ENCODE measurements at places on chromosomes 13 and 19.

DNA sequence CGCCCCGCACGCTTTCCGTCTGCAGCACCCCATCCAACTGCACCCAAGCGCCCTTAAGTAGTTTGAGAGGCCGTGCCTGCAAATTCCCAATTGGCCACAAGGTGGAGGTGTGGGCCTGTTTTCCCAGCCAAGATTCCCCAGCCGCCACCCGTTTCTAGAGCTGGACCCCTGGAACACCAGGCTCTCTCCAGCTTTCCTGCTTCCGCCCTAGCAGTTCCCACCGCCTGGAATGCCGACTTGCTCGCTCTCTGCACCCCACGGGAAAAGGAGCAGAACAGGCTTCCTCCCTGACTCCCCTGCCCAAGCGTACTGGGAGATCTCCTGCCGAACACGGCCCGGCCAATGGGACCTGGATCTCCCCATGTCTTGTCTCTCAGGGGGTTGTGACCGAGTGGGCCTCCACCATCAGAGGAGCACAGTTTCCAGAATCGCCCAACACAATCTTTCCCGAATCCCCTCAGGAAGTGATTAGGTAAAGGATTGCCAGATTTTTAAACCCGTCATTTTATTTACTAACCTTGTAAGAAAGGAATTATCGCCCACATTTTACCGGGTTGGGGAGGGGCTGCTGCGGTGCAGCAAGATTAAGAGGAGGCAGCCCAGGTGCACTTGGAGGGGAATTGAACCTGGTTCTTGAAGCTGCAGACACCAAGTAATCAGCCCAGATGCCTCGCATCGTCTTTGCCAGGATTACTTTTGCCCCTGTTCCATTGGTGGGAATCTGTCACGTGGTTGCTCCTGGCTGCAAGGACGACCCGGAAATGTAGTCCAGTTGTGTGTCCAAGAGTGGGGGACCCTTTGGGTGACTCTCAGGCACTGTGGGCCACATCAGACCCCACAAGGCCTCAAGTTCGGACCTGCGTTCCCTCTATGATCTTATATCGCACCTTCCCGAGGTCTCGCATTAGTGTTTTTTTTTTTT, 3.5 kb upstream of the NAPSA start:
- peak; percentile 76 for DNase-seq

- DNase-seq: no peak
These were observed 512.2 kb downstream of the DIAPH3 start for GRCh38 chr13:59651479-59651878.

GRCh38 chr13:42047561-42048341, 697 bp upstream of the DGKH start:
- DNase-seq: peak; percentile 46

DNA sequence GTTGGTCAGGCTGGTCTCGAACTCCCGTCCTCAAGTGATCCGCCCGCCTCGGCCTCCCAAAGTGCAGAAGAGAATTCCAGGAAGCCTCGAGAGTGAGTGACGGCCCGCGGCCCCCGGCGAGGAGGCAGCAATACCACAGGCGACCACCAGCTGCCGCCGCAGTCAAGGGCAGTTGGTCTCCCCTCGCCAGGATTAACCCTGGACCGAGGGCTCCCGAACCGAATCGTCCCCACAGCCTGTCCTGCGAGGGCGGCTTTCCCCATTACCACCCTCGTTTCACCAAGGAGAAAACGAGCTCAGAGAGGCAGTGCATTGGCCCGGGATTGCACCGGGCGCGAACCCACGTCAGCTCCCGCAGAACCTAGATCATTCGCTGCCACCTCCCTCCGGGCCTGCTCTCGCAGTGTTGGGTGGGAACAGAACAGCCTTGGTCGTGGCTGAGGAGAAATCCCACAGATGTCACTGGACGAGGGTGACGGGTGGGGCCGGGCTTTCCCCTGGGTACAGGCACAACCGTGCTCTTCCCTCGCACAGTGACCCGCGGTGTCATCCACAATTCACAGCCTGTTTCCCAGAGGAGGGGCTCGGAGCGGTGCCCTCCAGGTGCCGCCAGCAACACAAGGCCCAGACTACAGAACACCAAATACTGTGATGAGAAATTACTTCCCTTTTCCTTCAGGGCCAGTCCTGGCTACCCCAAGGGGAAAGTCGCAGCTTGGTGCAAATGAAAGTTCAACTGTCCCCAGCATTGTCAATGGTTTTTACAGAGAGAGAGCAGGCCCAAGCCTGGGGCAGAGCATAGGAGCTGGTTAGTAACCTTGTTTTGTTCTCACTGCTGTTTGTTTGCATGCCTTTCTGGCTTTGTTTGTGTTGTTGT, 24.8 kb downstream of the C2CD4C start:
- DNase-seq: no peak

- DNase-seq: no peak
These were observed 9.7 kb downstream of the PALM start for GRCh38 chr19:718251-718951.

GRCh38 chr19:29583196-29583999, 22.7 kb upstream of the POP4 start:
- peak; percentile 36 for DNase-seq

GRCh38 chr19:17555480-17555928, at the start of gene COLGALT1:
Gene COLGALT1 (plus strand): TSS chr19:17555649. CDS start chr19:17555714, 65 bp downstream.
- DNase-seq: peak; percentile 92

GRCh38 chr19:37412700-37413099, 41.8 kb downstream of the ZNF527 start:
- no peak for DNase-seq

DNA sequence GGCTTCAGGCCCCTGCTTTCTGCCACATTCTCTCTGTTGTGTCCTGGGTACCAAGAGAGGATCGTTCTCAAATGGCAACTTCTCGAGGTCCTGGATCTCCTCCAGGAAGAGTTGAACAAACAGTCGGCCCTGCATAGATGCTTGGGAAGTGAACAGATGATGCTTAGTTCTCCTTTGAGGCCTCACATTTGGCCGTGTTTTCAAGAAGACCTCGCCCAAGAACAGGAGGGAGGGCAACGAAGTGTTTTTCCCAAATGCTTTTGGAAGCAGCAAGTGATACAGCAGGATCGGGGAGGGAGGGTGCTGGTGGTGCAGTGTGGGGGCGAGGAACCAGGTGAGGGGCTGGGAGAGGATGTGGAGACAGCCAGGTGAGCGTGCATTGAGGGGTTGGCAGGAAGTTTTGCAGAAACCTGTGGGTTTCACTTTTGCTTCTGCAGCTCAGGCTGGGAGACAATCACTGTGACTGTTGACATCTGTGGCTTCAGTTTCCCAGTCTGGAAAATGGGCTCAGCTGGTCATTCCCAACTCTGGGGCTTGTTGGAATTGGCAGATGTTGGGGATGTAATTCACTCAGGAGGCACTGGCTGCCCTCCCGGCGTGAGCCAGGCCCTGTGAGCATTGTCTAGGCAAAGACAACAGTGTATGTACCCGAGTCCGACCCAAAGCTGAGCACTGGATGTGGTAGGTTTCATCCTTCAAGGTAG, 21.6 kb downstream of the MAST3 start:
- no peak for DNase-seq

GRCh38 chr19:46192992-46193650, 36.4 kb upstream of the IGFL1 start:
- peak; percentile 62 for DNase-seq

GRCh38 chr19:39531834-39532232, 819 bp downstream of the EID2B start:
- no peak for DNase-seq

GRCh38 chr13:50250401-50250800, 235.2 kb downstream of the KCNRG start:
- DNase-seq: no peak

- no peak for DNase-seq
These were observed 8.2 kb downstream of the NDUFA11 start for GRCh38 chr19:5895409-5895808.

- DNase-seq: peak; percentile 34
These were observed 17.0 kb downstream of the HAUS8 start for GRCh38 chr19:17058236-17058635.

DNA sequence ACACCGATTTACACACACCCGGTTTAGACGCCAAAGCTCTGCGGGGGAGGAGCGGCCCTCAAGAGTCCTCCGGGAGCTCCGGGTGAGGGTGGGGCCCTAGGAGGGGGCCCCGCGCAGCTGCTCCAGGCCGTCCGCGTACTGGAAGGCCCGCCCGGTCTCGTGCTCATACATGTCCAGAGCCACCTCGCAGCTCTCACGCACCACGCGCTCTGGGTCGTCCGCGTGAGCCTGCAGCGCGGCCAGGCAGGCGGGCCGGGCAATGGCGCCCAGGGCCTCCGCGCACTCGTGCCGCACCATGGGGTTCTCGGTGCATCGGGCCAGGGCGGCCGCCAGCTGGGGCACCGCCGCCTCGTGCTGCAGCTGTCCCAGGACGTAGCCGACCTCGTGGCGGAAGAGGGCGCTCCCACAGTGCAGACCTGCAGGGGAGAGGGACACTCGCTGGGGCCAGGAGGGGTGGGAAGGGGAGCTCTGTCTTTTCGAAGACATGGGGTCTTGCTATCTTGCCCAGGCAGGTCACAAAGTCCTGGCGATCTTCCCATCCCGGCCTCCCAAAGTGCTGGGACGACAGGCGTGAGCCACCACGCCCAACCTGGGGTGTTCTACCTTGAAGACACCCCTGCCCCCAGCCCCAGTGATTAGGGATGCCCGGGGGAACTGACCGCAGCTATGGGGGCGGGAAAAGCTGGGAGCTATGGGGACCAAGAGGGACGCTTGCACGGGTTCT, 8.3 kb upstream of the SMIM44 start:
- no peak for DNase-seq

DNA sequence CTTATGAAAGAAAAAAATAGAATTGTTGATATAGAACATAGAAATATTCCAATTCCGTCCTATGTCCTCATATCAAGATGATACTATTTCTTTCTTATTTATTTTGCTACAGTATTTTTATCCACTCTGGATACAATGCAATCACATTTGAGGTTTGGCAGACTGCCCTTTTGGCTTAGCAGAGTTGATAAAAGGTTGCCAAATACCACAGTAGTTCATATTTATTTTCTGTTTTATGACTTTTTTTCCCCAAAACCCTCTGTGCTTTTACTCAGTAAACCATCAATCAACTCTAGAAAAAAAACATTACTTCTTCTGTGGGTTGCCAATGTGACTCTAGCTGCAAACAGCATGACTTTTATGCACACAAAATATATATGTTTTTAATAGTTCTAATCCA, 424.5 kb downstream of the PCDH9 start:
- DNase-seq: peak; percentile 21

DNA sequence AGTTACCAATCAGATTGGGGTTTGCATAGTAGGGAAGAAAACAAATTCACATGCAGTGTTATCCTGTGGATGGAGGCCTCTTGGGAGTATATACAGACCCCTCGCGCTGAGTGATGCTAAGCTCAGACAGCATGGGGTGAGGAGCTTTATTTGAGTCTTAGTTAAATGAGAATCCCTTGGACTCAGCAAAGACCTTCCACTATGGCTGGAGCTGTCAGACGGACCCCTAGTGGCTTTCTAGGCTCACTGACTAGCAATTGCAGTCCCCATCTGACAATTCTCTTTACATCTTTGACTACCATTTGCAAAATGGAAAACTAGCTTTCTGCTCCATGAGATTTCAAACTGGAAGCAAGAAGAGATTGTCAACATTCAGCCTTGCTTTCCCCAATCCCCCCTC, 90.4 kb downstream of the STOML3 start:
- DNase-seq: no peak

DNA sequence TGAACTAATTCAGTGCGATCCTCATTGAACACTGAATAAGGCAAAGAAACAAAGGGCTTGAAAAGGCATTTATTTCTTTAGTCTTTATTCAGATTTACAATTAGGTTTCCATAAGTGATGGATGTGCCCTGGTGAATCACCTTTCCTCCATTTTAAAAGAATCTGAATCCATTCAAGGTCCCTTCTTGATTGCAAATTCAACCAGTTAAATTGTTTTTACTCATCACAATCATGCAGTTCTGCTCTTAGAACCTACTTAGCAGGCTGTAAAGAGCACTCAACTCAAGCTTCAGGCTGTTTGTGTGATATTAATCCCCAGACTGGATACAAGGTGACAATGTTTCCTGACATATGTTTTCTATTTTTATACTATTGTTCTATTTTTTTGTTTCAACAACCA, 321.0 kb downstream of the TBC1D4 start:
- no peak for DNase-seq

DNA sequence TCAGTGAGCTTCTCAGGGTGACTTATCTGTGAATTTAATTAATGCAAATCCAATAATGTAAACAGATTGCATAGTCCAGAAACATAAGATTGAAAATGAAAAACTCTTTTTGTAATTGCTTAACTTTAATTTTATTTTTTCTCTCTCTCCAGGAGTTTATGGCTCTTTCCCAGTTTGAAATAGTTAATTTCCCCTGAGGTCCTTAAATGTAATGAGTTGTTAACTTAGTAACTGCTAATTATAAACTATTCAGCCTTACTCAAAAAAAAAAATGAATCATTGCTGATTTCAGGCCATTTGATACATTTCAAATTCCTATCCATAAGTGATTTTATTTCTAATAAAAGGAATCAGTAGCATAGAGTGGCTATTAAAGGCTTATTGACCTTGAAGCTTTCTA, 84.1 kb upstream of the TRPC4 start:
- no peak for DNase-seq

- DNase-seq: no peak
These were observed 83.5 kb downstream of the SACS start for GRCh38 chr13:23350009-23350408.

DNA sequence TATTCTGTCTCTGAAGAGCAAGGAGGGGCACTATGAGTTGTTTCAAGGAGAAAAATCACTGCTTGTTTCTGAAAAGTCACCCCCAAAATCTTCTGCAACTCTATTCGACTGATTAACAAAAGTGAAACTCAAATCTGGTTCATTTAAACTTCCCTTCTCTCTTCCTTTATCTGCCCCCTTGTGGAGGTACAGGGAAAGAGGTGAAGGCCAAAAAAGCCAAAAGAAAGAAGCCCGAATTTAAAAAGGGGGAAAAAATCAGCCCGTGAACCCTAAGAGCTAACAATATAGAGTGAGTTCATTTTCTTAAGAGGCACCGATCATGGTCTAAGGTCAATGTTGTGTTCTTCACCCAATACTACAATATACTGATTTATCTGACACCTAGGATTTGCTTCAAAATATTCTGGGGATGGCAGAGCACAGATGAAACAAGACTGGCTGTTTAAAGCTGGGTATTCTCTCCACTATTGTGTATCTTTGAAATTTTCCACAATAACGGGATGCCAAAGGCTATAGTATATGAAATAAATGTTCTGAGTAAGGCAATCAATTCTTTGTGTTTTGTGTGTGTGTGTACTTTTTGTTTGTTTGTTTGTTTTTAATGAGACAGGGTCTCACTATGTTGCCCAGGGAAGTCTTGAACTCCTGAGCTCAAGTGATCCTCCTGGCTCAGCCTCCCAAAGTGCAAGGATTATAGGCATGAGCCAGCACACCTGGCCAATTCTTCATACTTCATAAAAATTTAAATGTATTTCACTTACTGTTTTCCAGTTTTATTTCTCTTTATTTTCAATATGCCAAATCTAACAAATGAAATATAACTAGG, 55.0 kb upstream of the EEF1AKMT1 start:
- peak; percentile 32 for DNase-seq

- no peak for DNase-seq
These were observed 497.6 kb downstream of the SUCLA2 start for GRCh38 chr13:47503475-47503874.

GRCh38 chr13:34172048-34172447, 354.1 kb downstream of the RFC3 start:
- DNase-seq: no peak

Measured in A172 (cell line).